Ascending aorta (tissue), 2 donors: ENCODE measurements at places on chromosomes 3 and 15.

GRCh38 chr3:117706037-117706436, 996.5 kb downstream of the TUSC7 start:
- DNase-seq: no peak

- DNase-seq: peak; percentile 98
Observed at GRCh38 chr3:49673715-49674496, at the start of gene APEH. Gene APEH, plus strand, starts transcription at chr3:49674351. Its CDS starts 51 bp downstream, at chr3:49674402.

- DNase-seq: no peak
Observed at GRCh38 chr3:157354254-157354653, 82.4 kb upstream of the PTX3 start.

DNA sequence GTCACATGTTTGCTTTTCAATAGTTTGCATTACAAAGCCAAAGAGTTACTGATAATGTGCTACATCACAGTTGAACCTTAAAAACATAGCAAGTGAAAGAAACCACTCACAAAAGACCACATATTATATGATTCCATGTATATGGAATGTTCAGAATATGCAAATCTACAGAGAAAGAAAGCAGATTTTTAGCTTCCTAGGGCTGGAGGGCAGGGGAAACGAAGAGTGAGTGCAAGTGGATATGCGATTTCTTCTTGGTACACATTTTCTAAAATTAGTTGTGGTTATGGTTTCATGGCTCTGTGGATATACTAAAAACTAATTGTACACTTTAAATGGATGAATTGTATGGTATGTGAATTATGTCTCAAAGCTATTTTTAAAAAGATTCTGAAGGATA, 4.0 kb upstream of the GBE1 start:
- DNase-seq: no peak

GRCh38 chr15:29364426-29365078, 94.9 kb upstream of the NSMCE3 start:
- DNase-seq: no peak
